ENCODE measurements at places on chromosomes 16 and 17.

GRCh38 chr16:81036751-81037350, 1.2 kb downstream of the ATMIN start:
- no peak for DNase-seq

DNA sequence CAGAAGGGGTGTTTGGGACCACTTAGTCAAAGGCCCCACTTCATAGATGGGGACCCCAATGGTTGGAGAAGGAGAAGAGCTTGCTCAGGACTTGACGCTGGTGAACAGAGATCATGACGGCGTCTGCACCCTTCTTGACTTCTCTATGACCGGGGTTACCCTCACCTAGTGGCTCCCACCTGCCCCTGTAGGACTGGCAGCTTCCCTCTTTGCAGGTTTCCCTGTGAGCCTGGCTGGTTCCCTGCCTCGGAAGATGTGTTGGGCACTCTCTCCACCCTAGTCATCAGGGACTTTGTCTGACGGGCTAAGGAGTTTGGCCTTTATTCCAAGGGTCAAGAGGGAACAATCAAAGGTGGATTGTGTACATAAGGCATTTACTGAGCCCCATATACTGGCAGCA, 22.7 kb downstream of the TBX4 start:
- DNase-seq: no peak

GRCh38 chr16:17370731-17371285, 100.0 kb downstream of the XYLT1 start:
- DNase-seq: no peak

DNA sequence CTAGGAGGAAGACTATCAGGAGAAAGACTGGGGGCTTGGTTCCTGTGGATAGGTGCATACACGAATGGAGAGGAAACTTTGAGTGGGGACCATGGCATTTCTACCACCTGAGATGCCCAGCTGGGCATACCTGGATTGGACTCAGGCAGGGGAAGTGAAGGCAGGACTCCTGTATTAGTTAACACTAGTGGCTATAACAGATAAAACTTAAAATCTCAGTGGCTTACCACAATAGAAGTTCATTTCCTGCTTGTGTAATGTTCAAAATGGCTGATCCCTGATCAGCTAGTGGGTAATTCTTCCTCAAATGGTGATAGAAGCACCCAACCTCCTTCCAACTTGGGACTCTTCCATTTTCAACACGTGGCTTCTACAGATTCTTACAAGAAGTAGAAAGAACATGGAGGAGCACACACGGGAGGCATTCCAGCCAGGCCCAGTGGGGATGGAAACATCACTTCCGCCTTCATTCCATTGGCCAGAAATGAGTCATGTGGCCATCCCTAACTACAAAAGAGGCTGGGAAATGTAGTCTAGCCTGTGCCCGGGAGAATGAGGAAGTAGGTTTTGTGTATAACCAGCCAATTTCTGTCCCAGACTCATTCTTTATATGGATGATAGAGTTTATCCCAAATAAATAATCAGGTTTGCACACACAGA, 112.1 kb downstream of the UTP18 start:
- no peak for DNase-seq

DNA sequence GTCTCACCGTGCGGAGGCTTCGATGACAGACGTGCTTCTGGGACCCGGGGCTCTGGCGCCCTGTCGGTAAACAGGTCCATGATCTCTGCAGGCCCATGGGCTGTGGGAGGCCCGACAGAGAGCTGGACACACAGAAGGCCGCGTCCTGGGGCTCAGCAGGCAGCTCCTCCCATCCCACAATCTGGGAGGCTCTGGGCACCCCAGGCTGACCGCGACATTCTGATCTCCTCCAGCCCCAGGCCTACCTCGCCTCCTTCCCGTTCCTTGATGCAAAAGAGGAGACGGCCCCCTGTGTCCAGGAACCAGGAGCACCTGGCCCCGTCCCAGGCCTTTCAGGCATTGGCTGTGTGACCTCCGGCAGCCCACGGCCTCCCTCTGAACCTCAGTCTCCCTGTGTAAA, 23.3 kb downstream of the TRARG1 start:
- DNase-seq: no peak

DNA sequence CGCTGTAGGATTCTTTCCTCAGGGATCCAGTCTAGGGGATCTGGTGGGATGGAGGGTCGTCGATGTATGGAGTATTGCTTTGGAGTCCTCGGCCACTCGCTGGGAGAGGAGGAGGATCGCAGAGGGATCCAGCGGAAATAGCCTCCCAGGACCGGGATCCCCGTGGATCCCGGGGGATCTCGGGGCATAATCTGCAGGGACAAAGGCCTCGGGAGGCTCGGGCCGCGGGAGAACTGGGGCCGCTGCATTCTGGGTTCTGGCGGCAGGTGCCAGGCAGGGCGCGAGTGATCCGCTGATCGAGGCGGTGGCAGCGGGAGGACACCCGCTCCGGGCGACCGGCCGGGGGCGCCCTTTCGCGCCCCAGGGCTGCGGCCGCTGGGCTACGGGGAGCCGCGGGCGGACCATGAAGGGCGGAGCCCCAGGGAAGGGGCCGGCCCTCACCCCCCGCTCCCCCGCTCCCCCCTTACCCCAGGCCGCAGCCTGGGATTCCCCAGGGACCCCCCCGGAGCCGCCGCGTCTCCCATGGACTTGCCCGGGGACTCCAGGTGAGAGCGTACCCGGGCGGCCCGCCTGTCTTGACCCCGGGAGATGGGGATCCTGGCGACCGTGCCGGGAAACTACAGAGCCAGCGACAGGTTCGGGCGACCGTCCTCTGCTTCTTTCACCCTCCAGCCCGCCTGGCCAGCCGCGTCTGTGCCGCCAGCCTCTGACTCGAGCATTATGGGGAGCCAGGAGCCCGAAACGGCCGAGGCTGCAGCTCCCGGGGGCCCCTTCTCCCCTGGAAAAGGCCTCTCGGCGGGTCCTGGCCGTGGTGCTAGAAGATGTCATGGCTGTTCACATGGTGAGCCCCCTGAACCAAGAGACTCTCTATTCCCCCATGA, 604 bp downstream of the PRR14 start:
- DNase-seq: no peak

GRCh38 chr17:45719335-45720071, 64.6 kb upstream of the CRHR1 start:
- DNase-seq: no peak

DNA sequence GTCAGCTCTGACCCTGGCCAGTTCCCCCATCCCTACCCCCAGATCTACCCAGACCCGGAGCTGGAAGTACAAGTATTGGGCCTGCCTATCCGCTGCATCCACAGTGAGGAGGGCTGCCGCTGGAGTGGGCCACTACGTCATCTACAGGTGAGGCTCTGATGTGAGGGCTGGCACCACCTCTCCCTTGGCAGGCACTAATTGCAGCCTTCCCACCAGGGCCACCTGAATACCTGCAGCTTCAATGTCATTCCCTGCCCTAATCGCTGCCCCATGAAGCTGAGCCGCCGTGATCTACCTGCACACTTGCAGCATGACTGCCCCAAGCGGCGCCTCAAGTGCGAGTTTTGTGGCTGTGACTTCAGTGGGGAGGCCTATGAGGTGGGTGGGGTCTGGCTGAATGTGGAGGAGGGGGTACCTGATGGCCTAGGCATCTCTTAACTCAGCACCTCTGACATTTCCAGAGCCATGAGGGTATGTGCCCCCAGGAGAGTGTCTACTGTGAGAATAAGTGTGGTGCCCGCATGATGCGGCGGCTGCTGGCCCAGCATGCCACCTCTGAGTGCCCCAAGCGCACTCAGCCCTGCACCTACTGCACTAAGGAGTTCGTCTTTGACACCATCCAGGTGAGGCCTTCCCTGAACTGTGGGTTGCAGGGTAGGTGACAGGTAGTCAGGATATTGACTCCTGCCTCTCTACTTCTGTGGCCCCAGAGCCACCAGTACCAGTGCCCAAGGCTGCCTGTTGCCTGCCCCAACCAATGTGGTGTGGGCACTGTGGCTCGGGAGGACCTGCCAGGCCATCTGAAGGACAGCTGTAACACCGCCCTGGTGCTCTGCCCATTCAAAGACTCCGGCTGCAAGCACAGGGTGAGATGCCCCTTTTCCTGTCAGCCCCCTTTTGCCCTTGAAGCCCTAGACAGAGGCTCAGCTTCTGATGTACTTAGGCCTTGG, 4.3 kb downstream of the TRAF4 start:
- DNase-seq: no peak

DNA sequence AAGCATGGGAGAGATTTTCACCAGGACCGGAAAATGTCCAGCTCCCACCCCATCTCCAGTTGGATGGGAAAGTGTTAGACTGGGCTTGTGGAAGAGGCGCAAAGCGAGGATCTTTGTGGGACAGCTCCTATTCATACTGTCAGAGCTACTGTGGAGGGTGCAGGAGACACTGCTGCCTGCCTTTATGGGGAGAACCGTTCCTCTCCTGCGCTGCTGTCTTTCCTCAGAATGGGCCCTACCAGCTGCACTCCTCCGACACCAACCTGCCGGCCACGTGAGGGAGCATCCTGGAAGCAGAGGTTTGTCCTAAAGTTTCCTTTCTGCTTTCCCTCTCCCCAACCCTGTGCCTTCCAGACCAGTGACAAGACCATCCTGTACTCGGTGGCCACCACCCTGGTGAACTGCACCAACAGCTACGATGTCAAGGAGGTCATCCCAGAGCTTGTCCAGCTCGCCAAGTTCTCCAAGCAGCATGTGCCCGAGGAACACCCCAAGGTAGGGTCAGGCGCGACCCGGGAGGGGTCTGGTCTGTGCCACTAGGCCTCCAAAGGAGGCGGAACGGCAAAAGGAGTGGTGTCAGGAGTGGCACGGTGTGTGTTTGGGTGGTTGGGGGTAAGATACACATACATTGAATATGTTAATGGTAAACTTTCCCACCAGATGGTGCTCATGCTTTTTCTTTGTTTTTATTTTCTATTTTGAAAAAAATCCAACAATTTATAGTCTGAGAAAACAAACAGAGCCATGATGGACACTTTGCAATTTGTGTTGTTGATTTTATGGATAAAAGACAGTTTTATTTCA, 23.0 kb downstream of the SLC35G3 start:
- DNase-seq: no peak

- DNase-seq: no peak
Measured at GRCh38 chr16:84053237-84053636, 10.6 kb upstream of the SLC38A8 start.

- no peak for DNase-seq
Measured at GRCh38 chr16:54237-54581, 581 bp downstream of the SNRNP25 start.

DNA sequence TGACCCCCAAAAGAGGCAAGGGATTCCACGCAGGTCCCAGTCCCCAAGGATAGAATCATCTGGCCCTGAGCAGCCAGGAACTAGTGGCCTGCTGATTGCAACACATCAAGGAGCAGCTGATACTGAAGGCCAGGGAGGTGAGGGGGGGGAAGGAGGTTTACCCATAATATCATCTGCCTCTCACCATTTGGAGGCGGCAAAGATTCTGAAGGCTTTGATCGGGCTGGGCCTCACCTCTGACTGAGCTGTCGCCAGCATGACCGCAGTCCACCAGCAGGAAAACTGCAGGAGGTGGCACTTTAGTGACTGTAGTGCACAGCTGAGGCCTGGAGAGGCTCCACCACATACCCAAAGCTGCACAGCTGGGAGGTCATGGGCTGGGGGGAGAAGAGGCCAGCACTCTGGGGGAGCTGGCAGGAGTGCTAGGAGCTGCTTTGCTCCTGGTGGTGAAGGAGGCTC, 20.5 kb upstream of the ITGA3 start:
- no peak for DNase-seq

- no peak for DNase-seq
Measured at GRCh38 chr17:30567231-30568116, 90.3 kb downstream of the GOSR1 start.

- DNase-seq: no peak
Measured at GRCh38 chr16:64892835-64893785, 228.8 kb downstream of the CDH11 start.

- no peak for DNase-seq
Measured at GRCh38 chr16:15641753-15642556, 999 bp downstream of the MARF1 start.

DNA sequence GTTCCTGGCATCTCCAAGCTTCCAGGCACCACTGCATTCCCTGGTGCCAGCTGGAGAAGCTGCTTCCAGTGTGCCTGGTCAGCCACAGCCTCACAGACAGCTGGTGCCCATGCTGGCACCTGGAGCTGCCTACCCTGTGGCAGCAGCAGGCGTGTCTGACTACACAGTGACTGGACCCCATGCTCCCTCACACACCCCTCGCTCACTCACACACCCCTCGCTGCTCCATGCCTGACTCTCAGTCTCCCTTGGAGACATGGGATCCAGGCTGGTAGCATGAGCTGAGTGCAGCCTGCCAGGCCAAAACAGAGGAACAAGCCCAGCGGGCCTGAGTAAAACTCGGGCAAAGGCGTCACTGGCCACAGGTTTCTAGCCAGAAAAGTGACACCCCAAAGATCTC, 59.1 kb upstream of the SMIM36 start:
- no peak for DNase-seq

- DNase-seq: no peak
Measured at GRCh38 chr17:44892250-44892649, 7.0 kb downstream of the EFTUD2 start.

DNA sequence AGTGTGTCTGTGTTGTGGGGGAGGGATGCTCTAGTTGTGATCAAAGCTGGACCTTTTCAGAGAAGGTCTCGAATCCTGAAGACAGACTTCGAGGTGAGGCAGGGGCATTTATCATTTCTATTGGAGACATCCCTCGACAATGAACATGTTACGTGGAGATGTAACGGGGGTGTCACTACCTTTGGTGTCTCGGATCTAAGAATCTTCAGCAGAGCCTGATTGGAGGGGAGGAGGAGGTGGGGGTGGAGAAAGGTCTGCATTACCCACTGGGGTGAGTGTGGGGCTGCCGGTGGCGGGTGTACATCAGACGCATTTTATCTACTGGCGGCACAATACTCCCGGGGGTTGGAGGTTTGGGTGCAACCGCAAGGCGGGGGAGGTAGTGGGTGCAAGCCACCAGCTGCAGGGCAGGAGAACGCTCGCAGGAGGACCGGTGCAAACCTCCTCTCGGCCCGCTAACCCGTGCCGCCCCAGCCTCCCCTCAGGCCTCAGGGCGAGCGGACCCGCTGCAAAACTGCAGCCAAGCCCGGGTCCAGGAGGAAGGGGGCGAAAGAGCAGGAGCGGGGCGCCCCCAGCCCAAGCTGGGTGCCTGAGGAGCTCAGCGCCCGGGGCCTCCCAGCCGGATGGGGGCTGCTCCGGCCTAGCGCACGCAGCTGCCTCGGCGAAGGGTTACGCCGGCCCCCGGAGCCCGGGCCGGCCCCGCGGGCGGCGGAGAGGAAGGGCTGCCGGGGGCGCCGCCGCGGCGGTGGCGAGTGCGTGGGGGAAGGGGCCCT, 735 bp downstream of the ZNF652 start:
- peak; percentile 29 for DNase-seq

DNA sequence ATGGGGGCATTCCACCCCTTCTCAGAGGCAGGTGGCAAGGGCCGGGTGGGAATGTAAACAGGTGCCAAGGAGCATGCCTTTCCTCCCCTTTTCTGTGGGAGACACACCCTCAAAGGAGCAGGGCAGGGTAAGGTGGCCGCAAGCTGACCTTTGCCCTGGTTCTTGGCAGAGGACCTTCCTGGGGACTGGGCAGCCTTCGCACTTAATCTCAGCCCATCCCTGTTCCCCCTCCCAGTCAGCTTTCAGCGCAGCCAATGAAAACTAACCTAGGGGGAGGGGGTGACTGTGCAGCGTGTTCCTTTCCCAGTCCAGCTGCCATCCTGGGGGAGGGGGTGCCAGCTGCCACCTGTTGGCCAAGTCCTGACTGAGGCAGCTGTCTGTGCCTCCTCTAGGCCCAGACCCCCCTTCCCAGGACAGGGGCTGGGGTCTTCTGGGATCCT, 2.8 kb downstream of the TRAF4 start:
- DNase-seq: no peak

- no peak for DNase-seq
Measured at GRCh38 chr16:2689968-2690801, 7.9 kb downstream of the KCTD5 start.

GRCh38 chr17:77332981-77333685, 192.4 kb downstream of the SEC14L1 start:
- no peak for DNase-seq

GRCh38 chr17:31415004-31415454, 23.6 kb downstream of the RAB11FIP4 start:
- no peak for DNase-seq
